ENCODE measurements at places on chromosomes 11 and 22.

GRCh38 chr11:8098879-8099278, 17.9 kb downstream of the TUB start:
- no peak for DNase-seq

DNA sequence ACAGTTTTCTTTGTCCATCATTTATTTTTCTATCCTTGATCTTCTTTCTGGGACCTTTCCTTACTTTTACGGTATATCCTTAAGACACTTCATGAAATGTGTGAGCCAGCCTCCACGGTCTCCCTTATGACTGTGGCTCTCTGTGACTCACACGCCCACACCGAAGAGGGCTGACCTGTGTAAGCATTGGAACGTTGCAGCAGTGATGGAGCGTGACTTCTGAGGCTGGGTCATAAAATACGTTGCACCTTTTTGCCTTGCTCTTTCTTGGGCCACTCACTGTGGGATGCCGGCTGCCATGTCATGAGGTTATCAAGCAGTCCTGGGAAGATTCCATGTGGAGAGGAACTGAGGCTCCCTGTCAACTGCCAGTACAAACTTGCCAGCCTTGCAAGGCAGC, 96.3 kb upstream of the RAB1B start:
- DNase-seq: no peak

DNA sequence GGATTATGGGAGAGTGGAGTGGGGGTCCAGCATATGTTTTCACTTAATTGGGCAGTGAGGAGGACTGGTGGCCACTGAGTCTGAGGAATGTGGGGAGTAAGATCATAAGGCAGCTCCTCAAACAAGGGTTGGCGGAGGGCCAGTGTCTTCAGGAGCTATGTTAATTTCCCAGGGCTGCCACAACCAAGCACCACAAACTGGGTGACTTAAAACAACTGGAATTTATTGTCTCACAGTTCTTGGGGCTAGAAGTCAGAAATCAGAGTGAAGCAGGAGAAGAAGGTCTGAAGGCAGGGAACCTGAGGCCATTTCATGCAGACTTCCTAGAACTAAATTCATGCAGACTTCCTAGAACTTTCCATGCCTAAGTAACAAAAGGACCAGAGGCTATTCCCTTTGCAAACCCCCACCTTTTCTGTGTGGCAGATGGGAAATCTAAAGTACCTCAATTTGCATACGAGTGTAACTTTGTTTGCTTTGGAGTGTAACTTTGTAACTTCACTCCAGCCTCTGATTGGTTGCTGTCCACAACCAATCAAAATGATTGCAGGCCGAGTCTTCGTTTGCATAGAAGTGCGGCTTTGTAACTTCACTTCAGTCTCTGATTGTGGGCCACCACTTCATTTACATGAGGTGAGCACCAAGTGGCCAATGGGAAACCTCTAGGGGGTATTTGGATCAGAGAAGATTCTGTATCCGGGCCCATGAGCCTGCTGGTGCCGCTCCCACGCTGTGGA, 50.5 kb upstream of the ZBED5 start:
- no peak for DNase-seq

DNA sequence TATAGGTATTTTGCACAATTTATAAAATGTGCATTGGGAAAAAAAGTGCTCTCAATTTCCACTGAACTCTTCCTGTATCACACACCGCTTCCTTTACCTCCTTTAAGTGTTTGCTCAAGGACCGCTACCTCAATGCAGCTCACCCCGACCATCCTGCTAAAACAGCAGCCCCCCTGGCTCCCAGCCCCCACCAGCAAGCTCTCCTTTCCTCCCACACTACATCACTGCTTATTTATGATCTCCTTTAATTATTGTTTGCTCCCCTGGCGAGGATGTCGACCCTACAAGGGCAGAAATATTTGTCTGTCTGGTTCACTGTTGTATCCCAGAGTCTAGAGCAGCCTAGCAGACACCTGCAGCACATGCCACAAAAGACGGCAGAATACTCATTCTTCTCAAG, 10.0 kb downstream of the SHANK2 start:
- no peak for DNase-seq

DNA sequence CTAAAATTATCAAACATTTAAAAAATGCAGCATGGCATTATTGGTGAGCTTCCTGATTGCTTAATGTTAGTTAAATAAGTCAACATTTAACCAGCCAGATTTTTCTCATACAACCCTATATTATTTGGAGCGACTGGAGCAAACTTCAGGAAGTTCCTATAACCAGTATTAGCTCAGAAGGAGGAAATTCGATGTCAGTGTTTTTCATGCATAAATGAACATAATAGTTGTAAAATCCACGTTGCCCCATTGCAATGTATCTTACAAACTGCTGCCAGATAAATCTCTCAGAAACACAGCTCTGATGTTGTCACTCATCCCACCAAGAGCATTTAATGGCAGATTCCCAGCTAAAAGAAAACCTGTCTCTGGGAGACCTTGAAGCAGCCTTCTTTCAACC, 278.5 kb downstream of the CASP12 start:
- no peak for DNase-seq

- no peak for DNase-seq
Measured at GRCh38 chr11:115365907-115366306, 138.3 kb downstream of the CADM1 start.

DNA sequence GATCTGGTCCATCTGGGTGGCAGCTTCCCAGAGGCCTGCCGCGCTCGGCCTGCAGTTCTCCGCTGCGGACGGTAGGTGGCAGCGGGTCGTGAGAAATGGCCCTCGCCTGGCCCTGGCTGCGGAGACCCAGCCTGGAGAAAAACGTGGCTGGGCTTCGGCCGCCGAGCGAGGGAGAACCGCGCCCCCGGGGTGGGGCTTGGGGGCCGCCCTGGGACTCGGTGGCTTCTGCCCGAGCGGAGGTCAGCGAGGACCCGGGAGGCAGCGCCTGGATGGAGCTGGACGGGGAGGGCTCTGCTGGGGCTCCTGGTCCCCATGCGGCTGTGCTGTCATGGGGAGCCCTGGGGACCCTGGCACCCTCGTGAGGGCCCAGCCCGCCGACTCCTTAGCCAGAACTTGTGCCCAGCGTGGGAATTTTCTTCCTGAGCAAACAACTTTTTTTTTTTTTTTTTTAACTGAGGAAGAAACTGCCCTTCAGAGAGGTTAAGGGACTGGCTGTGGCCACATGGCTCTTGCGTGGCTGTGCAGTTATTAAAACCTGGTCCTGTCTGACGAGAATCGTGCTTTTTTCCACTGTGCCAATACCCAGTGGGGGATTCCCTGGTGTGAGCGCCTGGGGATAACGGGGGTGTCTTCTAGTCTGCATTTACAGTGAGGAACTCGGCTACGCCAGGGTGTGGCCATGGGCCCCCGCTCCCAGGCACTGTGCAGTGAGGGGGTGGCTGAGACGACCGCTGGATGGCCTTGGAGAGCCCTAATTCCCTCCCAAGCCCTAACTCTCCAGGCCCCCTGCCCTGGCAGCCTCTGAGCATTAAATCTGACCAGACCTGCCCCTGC, 535.6 kb downstream of the INSC start:
- DNase-seq: peak; percentile 24

DNA sequence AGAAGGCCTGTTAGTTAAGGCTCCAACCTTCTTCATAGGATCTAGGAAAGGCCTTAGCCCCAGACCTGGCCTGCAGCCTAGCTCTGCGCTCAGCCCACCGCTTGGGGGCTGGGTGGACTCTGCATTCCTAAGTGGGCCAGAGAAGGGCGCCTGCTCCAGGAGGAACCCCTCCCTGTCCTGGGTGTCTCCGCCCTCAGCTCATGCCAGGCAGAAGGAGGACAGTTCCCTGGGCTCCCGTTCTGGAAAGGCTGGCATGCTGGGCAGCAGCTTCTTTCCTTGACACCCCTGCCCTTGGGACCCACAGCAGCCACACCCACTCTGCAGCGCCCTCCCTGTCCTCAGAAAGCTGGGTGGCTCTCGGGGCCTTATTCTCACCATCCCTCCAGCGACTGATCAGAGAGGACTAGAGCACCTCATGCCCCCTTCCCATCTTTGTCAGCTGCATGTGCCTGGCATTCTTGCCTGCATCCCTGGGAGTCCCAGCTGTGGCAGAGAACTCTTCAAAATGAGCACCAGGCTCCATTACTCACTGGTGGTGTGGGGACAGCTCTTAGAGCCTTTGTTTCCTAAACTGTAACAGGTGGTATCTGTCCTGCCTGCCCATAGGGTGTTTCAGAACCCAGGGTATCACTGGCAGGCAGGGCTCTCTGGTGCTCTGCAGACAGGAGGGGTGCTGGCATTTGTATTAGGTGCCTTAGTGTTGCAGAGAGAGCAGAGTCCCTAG, 20.3 kb upstream of the MYRF start:
- DNase-seq: no peak

GRCh38 chr11:65700399-65700798, 11.7 kb upstream of the KAT5 start:
- no peak for DNase-seq

DNA sequence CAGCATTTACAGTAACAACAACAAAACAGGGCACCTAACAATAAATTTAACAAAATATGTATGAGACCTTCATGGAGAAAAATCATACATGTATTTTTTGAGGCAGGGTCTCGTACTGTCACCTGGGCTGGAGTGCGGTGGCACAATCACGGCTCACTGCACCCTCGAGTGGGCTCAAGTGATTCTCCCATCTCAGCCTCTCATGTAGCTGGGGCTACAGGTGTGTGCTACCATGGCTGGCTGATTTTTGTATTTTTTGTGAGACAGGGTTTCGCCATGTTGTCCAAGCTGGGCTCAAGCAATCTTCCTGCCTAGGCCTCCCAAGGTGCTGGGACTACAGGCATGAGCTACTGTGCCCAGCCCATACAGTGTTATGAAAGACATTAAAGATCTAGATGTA, 278.1 kb downstream of the SWAP70 start:
- DNase-seq: no peak

GRCh38 chr11:1402355-1403077, 12.8 kb downstream of the BRSK2 start:
- no peak for DNase-seq

DNA sequence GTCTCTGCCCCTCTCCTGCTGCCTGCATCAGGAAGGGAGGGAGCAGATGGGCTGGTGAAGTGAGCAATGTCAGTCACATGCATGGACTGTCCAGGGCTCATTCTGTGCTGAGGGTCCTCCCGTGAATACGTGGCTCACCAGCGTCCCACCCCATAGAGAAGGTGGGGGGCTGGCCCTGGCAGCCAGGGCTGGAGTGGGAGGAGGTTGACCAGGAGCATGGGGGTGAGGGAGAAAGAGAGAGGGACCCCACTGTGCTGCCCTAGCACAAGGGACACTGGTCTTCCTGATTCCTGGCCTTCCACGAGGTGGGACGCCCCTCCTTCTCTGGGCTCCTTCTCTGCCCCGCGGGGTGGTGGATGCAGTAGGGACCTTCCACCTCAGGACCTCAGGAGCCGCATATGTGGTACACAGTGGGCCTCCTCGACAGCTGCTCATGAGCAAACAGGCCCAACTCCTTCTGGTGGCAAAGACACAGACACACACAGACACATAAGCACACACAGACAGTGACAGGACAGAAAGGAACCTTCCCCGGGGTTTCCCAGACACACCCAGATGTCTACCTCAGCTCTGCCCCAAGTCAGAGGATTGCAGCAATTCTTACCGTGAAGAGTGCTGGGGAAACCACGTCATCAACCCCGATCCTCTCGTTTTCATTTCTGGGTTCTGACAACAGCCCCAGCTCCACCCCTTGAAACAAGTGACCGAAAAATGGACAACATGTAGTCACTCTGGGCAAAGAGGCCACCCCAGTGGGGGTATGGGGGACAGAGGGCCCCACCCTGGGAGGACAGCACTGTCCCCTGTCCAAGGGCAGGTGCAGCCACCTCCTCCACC, 3.6 kb upstream of the APOBEC3A start:
- DNase-seq: no peak

- no peak for DNase-seq
Measured at GRCh38 chr11:134466156-134466555, 54.1 kb upstream of the B3GAT1 start.

DNA sequence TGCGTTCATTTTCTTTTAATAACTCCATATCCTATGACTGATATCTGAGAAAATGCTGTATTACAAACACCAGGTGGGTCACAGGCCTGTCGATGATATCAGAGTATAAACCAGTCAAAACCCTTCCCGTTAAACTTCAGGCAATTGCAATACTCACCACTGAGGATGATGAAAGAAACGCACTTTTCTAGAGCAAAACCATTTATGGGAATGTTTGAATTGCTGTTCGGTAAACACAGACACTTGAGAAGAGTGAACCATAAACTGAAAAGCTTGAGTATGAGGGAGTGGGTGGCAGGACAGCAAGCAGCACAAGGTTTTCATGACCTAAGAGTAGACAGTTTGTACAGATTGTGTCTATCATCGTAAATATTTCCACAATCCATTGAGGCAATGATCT, 139.8 kb upstream of the CEP126 start:
- no peak for DNase-seq

DNA sequence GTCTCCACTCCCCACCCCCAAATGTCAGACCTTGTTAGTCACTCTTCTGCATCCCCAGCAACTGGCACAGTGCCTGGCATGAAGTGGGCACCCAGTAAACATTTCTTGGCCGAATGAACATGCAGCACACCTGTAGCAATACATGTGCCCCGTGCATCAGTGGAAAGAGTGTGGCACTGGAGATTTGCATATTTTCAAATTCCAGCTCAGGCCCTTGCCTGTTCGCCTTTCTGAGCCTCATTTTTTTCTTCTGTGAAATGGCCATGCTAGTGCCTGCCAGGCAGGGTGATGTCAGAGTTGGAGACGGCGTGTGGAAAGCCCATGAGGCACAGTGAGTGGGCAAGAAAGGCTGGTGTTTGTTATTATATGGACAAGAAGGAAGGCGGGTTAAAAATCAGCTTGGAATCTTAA, 38.7 kb downstream of the CD82 start:
- no peak for DNase-seq

DNA sequence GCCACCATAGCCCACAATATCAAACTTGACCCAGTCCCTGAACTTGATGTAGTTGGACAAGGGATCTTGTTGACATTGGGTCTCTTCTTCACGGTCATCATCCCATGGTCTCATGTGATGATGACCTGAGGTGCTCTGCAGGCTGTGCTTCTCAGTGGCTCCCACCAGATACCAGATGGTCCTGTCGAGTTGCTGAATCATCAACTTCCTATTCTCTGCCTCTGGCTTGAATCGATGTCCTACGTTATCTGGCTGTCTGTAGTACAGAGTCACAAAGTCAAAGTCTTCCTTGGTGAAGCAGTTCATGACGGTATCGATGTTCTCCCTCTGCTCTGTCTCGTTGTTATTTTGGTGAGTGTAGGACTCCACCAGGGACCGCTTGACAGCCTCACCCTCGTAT, 145.7 kb upstream of the ALDH3B2 start:
- no peak for DNase-seq

GRCh38 chr11:86668929-86669328, 3.5 kb downstream of the ME3 start:
- no peak for DNase-seq
